ENCODE measurements at places on chromosomes 7 and 10.

- DNase-seq: peak; percentile 21
These were observed 62.2 kb downstream of the SAMD9 start for GRCh38 chr7:93055543-93056107.

DNA sequence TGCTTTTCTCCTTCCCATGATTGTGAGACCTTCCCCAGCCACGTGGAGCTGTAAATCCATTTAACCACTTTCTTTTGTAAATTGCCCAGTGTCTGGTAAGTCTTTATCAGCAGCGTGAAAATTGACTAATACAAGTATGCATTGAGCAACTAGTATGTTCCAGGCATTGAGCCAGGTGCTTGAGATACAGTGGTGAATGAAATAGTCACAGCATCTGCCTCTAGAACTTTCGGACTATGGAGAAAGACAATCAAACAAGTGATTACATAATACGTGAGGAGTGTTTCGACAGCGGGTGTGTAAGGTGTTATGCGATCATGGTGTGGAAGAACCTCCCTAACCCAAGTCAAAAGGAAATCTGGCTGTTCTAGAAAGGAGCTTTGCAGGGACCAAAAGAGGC, 21.6 kb upstream of the NUP205 start:
- DNase-seq: no peak

- DNase-seq: no peak
These were observed 127.7 kb upstream of the AOAH start for GRCh38 chr7:36852017-36852416.

DNA sequence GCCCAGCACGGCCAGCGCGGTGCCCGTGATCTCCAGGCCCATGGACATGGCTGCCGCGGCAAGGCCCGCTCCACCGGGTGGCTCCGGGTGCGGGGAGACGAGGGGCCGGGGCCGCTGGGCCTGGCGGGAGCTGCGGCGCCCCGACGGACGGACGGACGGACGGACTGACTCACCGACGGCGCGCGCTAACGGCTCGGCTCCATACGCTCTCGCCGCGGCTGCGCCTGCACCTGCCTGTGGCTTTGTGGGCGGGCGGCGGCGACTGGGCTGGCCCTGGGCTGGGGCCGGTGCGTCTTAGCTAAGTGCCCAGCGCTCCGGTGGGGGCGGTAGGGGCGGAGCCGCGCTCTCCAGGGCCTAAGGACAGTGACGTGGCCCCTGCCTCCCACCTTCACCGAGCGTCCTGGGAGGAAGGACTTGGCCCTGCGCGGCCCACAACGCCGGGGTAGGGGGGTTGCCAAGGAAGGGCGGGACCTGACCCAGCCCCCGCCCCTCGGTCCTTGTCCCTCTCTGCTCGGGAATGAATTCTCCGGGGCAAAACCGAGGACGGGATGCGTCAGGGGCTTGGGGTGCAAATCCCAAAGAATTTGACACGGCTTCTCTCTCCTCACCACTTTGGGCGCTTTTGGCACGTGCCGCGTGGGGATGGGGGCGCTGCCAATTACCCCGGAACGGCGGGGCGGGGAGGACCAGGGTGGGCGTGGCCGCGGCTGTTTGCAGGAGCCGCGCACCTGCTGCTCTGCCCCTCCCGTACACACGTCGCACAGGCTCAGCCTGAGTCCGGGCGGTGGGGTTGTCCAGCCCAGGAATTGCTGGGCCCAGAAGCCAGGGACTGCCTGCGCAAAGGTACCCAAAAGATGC, at the start of gene CLDN3:
TSS of gene CLDN3 (minus strand) at position 269 of the 858 bp plus-strand sequence. CDS start at position 48, 221 bp downstream.
- no peak for DNase-seq

GRCh38 chr10:33819206-33819605, 484.7 kb upstream of the NRP1 start:
- DNase-seq: no peak

DNA sequence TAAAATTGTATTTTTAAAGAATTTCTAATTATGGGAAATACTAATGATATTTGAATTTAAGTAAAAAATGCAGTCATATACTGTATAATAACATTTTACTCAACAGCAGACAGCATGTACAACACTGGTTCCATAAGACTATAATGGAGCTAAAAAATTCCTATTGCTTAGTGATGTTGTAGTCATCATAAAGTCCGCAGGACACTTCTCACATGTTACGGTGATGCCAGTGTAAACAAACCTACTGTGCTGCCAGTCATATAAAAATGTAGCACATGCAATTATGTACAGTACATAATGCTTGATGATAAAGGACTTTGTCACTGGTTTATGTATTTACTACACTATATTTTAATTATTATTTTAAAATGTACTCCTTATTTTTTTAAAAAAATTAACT, 629.3 kb downstream of the IPMK start:
- DNase-seq: no peak

GRCh38 chr7:122073635-122074034, 70.4 kb downstream of the AASS start:
- DNase-seq: no peak

DNA sequence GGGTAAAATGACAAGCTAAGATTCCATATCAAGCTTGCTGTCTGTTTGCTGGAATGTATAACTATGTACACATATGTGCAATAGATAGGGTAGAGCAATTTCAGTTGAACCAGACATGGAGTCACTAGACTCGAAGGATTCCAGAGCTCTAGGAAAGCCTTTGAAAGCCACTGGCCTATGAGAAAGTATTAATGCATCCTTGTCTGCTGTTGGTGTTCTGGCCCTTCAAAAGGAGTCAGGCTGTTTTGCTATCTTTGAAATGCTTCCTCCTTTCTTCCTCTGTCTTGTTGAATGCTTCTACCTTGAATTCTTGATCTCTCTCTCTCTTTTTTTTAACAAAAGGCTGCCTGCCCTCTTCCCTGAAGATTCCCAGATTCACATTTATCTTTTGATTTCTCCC, 20.8 kb upstream of the HGF start:
- DNase-seq: no peak

DNA sequence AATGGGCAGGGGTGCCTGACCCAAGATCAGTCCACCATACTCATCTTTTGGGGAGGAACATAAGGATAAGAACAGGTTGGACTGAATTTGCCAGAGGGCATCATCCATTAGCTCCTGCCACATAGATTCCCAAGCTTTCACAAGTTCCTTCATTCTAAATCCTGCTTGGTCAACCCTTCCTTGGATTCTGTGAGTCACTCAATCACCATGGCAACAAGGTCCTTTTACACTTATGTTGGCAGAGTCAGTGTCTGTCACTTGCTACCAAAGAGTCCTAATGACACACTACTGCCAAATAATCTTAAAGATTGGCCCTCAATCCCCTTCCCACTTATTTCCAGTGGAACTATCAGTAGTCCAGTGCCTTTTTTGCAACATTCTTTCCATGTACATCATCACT, 5.0 kb upstream of the LGI1 start:
- no peak for DNase-seq

- no peak for DNase-seq
These were observed 785.2 kb downstream of the TYW1 start for GRCh38 chr7:67781841-67782240.

DNA sequence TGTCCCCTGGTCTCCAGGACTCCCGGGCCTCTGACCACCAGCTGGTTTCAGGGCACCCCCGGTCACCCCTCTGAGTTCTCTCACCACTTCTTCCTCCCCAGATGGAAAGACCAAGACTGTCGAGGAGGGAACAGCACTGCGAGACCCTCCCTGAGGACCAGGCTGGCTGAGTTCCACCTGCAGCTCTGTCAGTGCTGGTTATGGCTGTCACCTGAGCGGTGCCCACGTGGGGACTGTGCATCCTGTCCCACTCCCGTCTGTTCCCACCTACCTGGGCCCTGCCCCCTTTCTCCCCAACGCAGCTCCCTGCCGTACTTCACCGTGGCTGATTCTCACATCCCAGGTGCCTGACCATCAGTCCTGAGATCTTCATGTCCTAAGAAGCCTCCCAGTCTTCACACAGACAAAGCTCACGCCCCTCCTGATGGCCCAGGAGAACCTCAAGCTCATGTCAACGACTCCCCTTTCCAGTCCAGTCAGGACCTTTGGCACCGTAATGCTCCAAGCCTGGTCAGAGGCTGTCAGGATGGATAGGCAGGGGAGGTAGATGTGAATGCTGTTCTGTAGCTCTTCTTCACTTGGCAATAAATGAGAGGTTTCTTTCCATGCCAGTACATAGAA, 159.7 kb downstream of the USP6NL start:
- no peak for DNase-seq

DNA sequence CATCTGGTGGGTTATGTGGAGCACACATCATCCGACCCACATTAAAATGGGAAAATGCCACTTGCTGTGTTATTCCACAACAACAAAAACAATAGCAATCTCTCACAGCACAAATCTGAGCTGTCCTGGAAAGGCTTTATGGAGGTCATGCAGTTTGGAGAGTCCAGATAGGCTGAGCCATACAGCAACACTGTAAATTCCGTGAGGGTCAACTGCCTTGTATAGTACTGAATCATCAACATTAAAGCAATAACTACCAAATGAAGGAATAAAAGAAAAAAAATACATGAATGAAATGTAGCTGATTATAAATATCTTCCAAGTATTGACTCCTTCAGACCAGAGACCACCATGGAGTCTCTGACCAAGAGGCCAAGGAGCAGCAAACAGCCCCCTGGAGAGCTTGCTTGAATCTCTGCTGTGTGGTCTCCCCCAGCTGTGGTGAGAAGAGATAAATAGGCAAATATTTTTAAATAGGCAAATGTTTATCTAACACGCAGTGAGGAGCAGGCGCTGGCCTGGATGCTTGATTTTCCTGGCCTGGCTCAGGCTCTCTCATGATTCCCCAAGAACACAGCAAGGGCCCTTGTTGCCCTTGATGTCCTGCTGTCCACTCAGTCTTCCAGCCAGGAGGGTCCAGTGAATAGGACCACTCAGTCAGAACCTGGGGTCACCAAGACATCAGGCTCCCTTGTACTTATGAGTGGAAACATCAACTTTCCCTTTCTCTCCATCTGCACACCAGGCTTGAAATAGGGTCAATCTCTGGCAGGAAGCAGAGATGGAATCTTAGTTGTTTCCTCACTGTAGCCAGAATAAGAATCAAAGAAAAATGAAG, 1021.3 kb downstream of the XPNPEP1 start:
- DNase-seq: no peak

DNA sequence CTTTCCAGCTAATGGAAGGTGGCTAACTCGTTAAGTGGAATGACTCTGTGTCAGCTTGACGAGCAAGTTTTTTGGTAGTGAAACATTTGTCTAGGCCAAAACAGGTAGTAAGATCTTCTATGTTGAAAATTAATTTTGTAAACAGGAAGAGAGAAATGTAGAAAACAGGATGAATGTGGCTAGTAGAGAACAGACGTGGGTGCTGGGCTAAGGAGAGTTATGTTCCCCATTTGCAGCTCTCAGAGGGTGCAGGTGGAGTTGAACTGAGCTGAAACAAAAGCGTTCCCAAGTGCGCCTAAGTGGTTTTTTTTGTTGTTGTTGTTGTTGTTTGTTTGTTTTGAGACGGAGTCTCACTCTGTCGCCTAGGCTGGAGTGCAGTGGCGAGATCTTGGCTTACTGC, 59.5 kb upstream of the SRPK2 start:
- DNase-seq: peak; percentile 7

- DNase-seq: no peak
These were observed 296.5 kb upstream of the ZNF32 start for GRCh38 chr10:43945094-43945730.

DNA sequence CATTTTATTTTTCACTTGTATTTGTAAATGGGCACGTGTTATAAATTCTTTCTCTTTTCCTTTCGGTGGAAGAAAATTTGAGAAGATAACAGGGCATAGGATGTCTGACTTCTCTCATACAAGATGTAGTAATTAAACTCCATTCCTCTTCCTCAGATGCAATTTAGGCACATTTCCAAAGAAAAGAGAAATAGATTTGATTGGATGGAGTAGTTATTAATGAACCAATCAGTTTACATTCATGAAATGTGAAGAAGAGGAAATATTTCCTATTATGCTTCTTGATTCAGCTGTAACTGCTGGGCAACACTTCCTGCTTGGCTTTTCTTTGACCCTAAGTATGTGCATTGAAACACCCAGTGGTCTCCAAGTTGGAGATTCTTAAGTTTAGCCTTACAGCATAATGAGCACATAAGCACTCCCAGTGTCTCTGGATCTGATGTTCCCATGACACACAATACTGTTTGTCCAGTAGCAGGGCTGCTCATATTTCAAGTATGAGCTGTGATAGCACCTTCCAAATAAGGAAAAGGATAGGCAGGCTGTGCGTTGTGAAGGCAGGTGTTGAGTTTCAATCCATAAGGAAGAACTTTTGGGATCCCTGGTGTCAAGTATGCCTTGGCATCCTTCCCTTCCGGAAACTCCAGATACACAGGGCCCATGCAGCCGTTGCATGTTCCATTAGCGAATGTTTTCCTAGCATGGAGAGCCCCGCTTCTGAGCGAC, 33.4 kb upstream of the COBL start:
- DNase-seq: no peak

GRCh38 chr7:23653942-23654341, 26.1 kb upstream of the FAM221A start:
- DNase-seq: no peak

DNA sequence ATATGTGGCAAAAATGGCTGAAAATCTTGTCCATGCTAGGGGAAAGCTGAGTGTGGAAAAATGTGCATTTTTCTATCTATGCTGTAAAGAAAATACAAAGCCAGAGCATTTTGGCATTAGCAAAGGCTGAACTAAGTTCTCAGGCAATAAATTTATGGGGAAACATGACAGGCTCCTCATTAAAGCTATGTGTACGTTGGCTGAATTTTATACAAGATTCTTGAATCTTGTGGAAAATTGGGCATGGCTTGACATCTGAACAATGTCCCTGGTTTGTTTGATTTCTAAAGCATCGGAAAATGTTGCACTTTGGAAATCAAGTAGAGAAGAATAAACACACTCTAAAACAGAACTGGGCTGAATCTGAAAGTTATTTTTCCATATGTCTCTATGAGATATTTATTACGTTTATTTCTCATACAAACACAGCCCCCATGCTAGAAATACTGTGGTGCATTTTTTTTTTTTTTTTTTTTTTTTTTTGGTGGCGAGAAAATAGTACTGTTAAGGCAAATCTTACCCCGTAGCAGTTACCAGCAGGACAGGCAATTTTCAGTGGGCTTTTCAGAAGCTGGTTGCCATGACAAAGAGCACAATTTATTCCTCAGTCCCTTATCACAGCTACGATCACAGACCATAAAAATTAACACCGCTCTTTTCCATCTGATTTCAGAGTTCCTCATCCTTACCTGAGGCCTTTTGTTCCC, 16.9 kb downstream of the CPA1 start:
- no peak for DNase-seq

- no peak for DNase-seq
These were observed 16.6 kb upstream of the FGFR2 start for GRCh38 chr10:121614613-121615434.

- no peak for DNase-seq
These were observed 42.0 kb downstream of the PRR15 start for GRCh38 chr7:29605671-29606070.

GRCh38 chr7:1742555-1743303, 72.7 kb downstream of the ELFN1 start:
- DNase-seq: peak; percentile 74

Data from GM19239 (cell line).